ENCODE measurements at places on chromosomes 11 and 22.
A peak's percentile ranks its signal among the peaks of the same experiment; 100 is the strongest.

GRCh38 chr22:24400034-24400725 is 27.2 kb upstream of the ADORA2A start:
- no peak for DNase-seq

- DNase-seq: no peak
Observed at GRCh38 chr22:38298312-38299005, 18.8 kb downstream of the CSNK1E start.

GRCh38 chr11:77548552-77549445 is 41.0 kb upstream of the AQP11 start:
- no peak for DNase-seq

GRCh38 chr11:121321614-121322243 is 29.2 kb downstream of the SC5D start:
- DNase-seq: peak; percentile 43

- DNase-seq: peak; percentile 54
Observed at GRCh38 chr11:11969380-11970215, 38.8 kb downstream of the DKK3 start.

DNA sequence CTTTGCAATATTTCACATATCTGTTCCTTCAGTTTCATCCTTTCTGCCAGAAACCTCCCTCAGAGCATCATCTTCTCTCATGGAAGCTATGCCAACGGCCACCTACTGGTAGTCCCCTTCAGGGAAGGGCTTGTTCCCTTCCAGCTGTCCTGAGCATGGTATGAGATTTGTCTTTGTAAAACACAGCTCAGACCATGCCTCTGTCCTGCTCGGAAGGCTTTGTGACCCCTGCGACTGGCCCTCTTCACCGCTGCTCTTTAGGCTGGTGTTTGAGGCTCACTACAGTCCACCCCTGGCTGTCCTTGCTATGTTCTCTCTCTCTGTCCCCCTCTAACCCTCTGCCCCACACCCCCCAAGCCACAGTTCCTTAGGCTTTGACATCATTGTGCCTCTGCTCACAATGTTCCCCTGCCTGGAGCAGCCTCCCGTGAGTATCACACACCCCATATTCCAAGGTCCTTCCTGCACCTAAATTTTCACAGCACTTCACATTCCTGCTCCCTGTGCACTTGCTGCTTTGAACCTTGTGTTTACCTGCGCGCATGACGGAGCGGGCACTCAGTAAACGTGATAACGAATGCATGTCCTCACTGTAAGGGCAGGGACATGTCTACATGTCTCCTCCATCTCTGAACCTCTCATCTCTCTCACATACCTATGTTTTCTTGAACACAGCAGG is 24.0 kb upstream of the ACER3 start:
- no peak for DNase-seq

- DNase-seq: no peak
Observed at GRCh38 chr22:43337385-43337784, 5.8 kb downstream of the SCUBE1 start.

DNA sequence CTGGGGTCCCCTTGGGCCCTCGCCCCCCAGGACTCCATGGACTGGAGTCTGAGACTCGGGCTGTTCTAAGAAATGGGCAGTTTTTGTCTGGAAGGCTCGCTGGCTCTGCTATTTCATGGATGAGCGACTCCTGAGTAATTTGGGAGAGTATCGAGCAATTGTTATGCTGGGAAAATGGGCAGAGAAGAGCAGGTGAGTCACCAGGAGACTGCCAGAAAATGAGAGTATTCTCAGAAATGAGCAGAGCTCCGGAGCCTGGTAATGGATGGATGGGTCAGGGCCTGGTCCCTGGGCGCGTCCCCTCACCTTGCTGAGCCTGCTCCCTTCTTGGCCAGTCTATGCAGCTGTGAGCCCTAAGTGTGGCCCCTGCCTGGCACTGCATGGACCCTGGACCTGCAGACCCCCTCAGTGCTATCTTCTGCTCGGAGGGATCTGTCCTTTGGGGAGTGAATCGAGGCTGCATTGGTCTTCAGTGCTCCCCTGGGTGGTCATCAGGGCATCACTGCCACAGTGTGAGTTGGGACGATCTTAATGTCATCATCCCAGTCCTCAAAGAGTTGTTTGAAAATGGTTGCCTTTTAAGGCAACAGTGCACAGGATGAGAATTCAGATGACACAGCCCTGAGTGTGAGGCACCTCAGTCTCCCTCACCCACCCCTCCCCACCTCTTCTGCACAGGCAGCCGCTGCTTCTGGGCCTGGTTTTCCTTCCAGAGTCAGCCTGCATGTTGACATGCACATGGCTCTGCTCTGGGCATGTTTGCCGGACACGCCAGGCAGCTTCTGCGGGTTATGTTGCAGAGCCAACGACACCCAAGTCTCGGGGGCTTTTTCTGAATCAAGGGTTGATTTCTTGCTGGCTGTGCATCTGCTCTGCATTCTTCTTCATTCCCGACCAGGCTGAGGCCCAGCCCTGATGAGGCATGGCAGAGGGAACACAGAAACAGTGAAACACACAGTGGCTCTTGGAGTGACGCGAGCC is 519.0 kb downstream of the TBC1D22A start:
- DNase-seq: no peak

DNA sequence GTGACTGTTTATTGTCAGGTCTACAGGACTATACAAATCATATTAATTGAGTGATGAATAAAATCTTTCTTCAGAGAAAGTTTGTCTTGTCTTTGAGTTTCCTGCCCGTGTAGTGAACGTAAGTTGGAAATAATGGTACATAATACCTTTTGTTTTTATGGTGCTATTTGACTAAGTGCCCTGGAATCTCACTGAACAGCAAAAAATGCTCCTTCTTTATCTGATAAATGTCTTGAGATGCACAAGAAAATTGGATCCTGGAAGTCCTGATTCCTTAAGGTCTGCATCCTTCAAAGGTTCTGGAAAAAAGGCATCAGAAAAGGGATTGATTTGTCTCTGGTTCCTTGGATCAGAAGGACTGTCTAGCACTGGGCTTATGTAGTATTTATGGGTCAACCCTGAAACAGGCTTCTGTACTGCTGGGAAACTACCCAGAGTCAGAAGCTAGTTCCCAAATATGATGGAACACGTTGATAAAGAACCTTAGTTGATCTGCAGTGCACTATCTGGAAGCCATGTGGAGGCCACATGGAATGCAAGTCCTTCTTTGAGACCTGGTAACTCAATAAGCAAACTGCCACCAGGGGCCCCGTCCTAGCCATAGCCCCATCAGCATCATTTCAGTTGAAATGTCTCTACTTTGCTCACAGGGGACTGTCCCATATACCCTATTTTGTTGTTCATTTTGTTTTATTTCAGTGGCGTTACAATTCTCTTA is 100.6 kb upstream of the CD44 start:
- DNase-seq: no peak

GRCh38 chr11:127862406-127862805 is 725.0 kb downstream of the ETS1 start:
- DNase-seq: no peak

DNA sequence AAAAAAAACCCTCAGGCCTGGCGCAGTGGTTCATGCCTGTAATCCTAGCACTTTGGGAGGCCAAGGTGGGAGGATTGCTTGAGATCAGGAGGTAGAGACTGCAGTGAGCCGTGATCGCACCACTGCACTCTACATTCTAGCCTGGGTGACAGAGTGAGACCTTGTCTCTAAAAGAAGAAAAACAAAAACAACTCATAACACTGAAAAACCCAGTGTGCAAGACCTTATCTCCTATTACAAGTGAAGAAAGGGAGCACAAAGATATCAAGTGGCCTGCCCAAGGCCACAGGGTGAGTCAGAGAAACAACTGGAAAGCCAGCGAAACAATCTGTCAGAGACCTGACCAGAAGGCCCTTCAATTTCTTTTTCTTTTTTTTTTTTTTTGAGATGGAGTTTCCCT is 2.5 kb downstream of the TXN2 start:
- no peak for DNase-seq

- no peak for DNase-seq
Observed at GRCh38 chr22:39655004-39655579, 84.5 kb downstream of the CACNA1I start.

All from substantia nigra (tissue), 51 donors.